ENCODE measurements at places on chromosomes 12 and 14.

- H3K27me3 ChIP-seq, result no peaks in the 10 kb centered on the region
- peaks cover 31% of the 10 kb centered on the region for H3K4me1 ChIP-seq
- no peak overlapping the region for H3K4me3 ChIP-seq
- peak overlapping the region; percentile 55 for H3K27ac ChIP-seq
Observed at GRCh38 chr12:6925239-6925539, 2.6 kb upstream of the ATN1 start.

GRCh38 chr12:47272412-47273190 lies 192.8 kb upstream of the AMIGO2 start:
- no peak for DNase-seq
- no peaks in the 10 kb centered on the region for H3K27me3 ChIP-seq
- no peak overlapping the region for H3K4me3 ChIP-seq
- peaks cover 71% of the 10 kb centered on the region for H3K4me1 ChIP-seq
- no peak overlapping the region for H3K27ac ChIP-seq

DNA sequence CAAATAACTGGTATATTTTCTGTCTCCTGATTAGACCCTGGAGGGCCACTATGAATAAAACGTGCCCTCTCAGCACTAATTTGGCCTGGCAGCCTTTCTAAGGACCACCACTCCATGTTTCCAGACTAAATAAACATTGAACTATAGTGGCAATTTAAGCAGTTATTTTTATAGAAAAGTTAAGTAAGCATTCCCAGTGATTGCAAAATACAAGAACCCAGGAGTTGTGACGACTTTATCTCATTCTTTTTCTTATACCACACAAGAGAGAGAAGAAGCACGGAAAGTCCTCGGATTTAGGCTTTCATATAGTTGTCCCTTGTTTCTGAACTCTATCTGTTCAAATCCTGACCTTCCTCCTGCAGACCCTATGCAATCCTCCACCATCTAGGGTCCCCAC lies 23.1 kb upstream of the STRAP start:
- H3K36me3 ChIP-seq, result no peaks in the 10 kb centered on the region
- peaks cover 7% of the 10 kb centered on the region for H3K27me3 ChIP-seq
- no peak overlapping the region for H3K27ac ChIP-seq
- no peak for DNase-seq
- no peaks in the 10 kb centered on the region for H3K4me1 ChIP-seq
- no peak overlapping the region for H3K4me3 ChIP-seq

DNA sequence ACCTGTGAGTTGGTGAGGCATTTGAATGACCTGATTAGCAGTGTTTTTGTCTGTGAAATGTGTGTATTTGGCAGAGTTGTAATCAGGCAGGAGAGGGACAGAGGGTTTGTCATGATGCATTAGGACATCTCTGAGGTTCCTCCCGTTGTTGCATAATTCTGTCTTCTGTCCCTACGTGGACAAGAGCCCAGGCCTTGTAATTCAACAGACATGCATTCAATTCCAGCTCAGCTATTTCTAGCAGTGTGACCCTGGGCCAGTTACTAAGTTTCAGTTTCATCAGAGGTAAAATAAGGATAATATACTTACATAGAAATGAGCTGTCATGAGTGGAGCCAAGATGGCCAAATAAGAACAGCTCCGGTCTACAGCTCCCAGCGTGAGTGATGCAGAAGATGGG lies 208.6 kb downstream of the SLC38A4 start:
- peaks cover 2% of the 10 kb centered on the region for H3K27me3 ChIP-seq
- no peak overlapping the region for H3K4me3 ChIP-seq
- no peaks in the 10 kb centered on the region for H3K36me3 ChIP-seq
- H3K27ac ChIP-seq, result no peak overlapping the region
- DNase-seq, result no peak

DNA sequence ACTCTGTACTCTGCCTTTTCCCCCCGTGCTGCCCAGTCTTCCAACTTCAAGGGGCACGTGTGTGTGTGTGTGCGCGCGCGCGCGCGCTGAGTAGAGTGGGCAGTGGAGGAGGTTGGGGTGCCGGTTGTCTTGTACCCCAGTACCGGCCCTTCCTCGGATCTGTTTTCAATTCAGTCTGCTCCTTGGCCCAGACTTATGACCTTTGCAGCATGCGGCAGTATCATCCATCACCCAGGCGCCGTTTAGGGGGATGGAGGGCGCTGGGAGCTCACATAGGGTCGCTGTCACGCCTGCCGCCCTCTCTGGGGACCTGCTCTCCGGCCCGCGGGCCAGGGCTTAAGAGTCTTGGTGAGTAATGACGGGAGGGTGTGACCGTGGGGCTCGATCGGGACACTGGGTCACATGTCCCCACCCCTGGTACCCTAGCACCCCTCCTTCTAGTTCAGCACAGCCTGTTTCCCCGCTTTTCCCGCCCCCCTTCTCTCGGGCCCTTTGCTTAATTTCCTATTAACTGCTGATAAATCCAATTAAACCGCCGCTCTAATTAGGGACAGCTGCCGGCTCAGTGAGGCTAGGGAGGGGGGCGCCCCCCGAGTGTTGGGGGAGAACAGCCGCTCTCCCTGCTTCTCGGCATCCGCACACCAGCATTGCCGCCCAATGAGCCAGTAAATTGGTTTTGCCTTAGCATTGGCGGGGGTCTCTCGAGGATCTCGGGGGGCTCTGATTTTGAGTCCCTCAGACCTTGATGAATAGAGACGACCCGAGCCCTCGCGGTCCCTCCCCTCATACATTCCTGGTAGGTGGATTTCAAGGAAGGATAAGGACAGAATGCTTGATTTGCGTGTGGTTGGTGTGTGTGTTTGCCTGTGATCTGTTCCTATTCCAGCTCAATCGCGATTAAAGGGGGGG lies 9.3 kb downstream of the STAC3 start:
- no peak overlapping the region for H3K4me3 ChIP-seq
- no peak overlapping the region for H3K27ac ChIP-seq
- no peaks in the 10 kb centered on the region for H3K36me3 ChIP-seq
- no peak for DNase-seq
- H3K27me3 ChIP-seq, result peaks cover 3% of the 10 kb centered on the region

DNA sequence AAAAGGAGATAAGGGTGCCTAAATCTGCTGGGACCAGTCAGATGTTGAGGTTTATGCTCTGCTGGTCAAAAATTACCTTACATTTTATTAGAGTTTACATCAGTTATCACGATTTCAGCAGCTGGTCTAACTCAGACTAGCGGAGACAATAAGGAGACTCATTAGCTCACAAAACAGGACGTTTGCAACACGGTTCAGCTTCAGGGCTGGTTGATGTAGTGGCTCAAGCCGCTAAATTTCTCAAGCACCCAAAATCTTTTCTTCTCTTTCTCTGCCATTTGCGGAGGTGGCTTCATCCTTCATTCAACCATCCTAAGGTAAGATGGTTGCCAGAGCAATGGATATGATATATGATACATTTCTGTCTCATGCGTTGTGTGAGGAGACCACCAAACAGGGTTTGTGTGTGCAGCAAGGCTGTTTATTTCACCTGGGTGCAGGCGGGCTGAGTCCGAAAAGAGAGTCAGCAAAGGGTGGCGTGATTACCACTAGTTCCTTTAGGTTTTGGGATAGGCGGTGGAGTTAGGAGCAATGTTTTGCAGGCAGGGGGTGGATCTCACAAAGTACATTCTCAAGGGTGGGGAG lies 30.3 kb upstream of the CLIP1 start:
- no peak for DNase-seq
- H3K27ac ChIP-seq, result peak overlapping the region; percentile 82
- peak overlapping the region; percentile 42 for H3K4me3 ChIP-seq
- peaks cover 28% of the 10 kb centered on the region for H3K4me1 ChIP-seq
- no peaks in the 10 kb centered on the region for H3K27me3 ChIP-seq

- no peaks in the 10 kb centered on the region for H3K4me1 ChIP-seq
- DNase-seq, result no peak
- no peak overlapping the region for H3K4me3 ChIP-seq
- H3K27ac ChIP-seq, result no peak overlapping the region
- H3K36me3 ChIP-seq, result no peaks in the 10 kb centered on the region
Observed at GRCh38 chr12:65868878-65869277, 44.6 kb downstream of the HMGA2 start.

DNA sequence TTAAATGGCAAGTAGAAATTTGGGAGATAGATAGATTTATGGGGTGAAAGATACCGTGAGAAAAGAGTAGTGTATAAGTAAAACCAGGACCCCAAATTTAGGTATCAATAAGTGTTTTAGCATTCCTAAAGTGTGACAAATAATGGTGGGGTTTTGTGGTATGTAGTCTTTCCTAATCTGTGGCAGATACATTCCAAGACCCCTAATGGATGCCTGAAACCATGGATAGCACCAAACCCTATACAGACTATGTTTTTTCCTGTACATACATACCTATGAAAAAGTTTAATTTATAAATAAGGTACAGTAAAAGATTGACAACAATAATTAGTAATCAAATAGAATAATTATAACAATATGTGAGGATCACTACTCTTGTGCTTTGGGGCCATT lies 14.4 kb upstream of the TCP11L2 start:
- no peak for DNase-seq
- no peaks in the 10 kb centered on the region for H3K4me1 ChIP-seq
- no peak overlapping the region for H3K27ac ChIP-seq
- H3K4me3 ChIP-seq, result no peak overlapping the region
- H3K36me3 ChIP-seq, result no peaks in the 10 kb centered on the region

DNA sequence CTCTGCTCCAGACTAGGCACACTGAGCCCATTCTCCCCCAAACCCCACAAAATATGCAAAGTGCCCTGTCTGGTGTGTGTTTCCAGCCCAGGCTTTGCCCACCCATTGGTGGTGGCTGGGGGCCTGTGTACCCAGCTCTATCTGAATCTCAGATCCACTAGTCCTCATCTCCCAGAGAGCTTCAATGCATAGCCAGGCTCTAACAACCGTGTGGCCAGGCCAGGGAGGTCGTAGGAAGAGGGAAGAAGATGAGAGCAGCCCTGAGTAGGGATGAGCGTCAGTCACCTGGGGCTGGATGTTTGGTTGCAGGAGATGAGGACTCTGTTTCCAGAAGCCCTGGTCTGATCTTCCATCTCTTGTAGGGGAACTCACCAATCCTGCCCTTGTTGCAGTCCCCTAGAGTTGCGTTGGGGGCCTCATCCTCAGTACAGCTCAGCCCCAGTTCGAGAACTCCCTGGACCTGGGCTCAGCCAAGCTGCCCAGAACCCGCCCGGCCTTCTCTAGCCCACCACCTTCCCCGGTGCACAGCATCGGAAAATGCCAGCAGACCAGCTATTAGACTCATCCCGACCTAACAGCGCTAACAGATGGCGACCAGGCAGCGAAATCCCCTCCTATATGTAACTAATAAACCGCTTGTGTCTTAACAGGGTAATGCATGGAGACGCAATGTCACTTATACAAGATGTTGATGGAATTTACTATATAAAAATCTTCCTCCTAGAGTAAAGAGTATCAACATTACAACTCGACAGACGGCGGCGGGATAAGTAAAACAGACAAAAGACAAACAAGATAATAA lies 3.2 kb upstream of the LHX5 start:
- H3K36me3 ChIP-seq, result no peaks in the 10 kb centered on the region
- H3K27ac ChIP-seq, result no peak overlapping the region
- no peak overlapping the region for H3K4me3 ChIP-seq
- no peak for DNase-seq
- peaks cover 25% of the 10 kb centered on the region for H3K27me3 ChIP-seq
- no peaks in the 10 kb centered on the region for H3K4me1 ChIP-seq

DNA sequence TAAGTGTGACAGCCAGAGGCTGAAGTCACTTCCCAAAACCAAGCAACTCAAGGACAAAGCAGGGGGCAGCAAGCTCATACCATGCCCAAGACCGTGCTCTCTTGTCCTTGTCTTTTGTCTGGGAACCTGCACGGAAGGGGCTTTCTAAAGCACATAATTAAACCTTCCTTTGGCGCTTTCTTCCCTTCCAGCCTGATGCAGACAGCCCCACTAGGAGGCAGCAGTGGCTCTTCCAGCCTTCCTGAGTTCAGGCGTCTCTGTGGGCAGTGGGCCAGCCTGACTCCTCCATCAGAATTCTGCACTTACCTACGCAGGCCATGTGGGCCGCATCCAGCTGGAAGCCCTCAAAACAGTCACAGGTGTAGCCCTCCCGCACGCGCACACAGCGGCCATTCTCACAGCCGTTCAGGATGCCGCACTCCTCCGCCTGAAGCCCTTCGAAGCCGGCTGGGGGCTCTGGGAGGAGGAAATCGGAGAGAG lies 7.6 kb downstream of the ISCA2 start:
- no peaks in the 10 kb centered on the region for H3K36me3 ChIP-seq
- no peak overlapping the region for H3K27ac ChIP-seq
- peaks cover 3% of the 10 kb centered on the region for H3K4me1 ChIP-seq
- no peaks in the 10 kb centered on the region for H3K27me3 ChIP-seq

DNA sequence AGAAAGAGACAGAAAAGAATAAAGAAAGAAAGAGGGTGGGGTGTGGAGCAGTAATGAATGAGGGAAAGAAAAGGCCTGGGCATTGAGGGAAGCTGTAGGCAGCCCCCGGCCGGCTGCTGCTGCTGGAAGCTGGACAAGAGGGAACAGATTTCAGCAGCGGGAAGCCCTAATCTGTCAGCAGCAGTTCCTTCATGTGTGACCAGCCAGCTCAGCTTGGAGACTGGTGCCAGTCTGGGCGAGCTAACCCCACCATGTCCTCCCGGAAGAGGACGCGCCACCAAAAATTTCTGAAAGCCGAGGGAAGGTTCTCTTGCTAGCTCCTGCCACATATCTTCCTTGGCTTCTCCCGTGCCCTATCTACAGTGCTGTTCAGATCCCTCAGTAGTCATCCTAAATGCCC lies 236.8 kb downstream of the GRIN2B start:
- no peaks in the 10 kb centered on the region for H3K4me1 ChIP-seq
- H3K27ac ChIP-seq, result no peak overlapping the region
- no peak for DNase-seq

DNA sequence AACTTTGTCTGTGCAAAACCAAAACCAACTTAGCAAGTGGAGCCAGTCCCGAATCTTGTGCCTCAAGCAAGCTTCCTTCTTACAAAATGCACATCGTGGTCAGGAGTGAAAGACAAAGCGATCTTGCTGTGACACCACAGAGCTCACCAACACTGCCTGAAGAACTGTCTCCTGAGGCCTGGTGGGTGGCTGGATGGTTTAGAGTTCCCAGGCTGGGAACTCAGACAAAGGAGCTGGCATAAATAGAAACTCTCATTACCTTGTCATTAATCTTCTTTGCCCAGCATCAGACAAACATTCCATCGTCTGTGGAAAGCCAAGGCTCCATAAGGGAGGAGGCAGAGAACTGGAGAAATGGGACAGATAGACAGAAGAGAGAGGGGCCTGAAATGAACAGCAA lies 144.8 kb downstream of the KCNA5 start:
- no peaks in the 10 kb centered on the region for H3K27me3 ChIP-seq
- H3K4me3 ChIP-seq, result no peak overlapping the region
- no peaks in the 10 kb centered on the region for H3K36me3 ChIP-seq
- H3K27ac ChIP-seq, result no peak overlapping the region
- H3K4me1 ChIP-seq, result no peaks in the 10 kb centered on the region

DNA sequence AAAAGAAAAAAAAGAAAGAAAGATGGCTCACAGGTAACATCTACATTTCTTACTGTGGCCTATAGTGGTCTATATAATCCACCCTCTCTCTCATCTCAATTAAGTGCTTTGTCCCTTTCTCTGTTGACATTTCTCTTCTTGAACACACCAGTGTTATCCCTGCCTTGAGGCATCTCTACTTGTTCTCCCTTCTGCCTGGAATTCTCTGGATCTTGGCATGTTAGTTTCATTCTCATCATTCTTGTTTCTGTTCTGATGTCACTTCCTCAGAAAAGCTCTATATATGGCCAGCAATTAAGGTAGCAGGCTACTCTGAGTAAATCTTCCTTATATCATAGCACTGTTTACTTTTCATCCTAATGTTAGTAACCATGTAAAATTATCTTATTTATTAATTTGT lies 155.7 kb upstream of the PDZRN4 start:
- DNase-seq, result no peak
- no peaks in the 10 kb centered on the region for H3K27me3 ChIP-seq
- H3K36me3 ChIP-seq, result no peaks in the 10 kb centered on the region
- no peak overlapping the region for H3K27ac ChIP-seq
- no peak overlapping the region for H3K4me3 ChIP-seq

Measured in CD4-positive, CD25-positive, alpha-beta regulatory T cell (primary cell).